ENCODE measurements at places on chromosomes 7 and 10.

GRCh38 chr10:63711867-63712716 is 190.9 kb downstream of the REEP3 start:
- DNase-seq, result no peak

- no peak for DNase-seq
Observed at GRCh38 chr10:132229096-132229495, 42.3 kb downstream of the DPYSL4 start.

GRCh38 chr7:7491044-7491443 is 44.6 kb downstream of the COL28A1 start:
- no peak for DNase-seq

GRCh38 chr10:11782793-11783557 is 40.2 kb upstream of the PROSER2 start:
- DNase-seq, result no peak

GRCh38 chr7:32591938-32592337 is 96.6 kb downstream of the AVL9 start:
- DNase-seq, result no peak

DNA sequence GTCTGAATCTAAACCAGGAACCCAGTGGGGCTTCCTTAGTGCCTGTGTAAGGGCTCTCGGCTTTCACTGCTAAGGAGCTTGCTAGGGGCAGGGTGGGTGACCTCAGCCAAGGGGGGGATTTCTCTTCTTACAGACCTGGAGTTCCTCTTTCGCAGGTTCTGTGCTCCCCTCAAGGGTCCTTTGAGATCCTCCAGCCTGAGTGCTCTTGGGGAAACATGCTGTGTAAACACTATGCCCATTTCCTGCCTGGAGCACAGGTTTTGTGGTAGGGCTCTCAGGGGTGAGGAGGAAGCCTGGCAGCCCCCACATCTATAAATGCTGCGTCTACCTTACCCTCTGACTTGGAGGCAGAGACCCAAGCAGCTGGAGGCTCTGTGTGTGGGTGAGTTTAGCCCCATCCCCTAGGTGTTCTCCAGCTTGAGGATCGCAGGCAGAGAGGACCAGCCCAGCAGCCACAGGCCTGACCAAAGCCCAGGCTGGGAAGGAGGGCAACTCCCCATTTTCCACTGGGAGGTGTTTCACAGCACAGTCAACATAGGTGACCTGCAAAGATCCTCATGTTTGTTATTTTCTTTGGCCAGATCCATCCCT is at the start of gene SFTPA1:
Gene SFTPA1, plus strand, starts transcription at position 339 of the 591 bp plus-strand sequence. CDS start 887 bp downstream, outside the sequence.
- no peak for DNase-seq

DNA sequence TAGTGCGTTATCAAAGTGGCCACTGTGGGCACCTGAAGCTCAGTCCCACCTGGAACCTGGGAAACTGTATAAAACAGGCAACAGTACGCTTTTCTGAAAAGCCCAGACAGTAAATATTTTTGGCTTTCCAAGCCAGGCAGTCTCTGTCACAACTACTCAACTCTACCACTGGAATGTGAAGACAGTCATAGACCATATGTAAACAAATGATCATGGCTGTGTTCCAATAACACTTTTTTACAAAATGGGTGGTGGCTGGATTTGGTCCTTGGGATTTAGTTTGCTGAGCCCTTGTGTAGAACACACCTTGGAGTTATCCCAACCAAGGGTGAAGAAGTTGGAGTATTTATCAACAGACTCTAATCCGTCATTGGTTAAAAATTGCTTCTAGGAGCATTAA is 259.9 kb downstream of the SKIDA1 start:
- no peak for DNase-seq

GRCh38 chr7:27777662-27778061 is 37.7 kb downstream of the TAX1BP1 start:
- DNase-seq, result no peak

DNA sequence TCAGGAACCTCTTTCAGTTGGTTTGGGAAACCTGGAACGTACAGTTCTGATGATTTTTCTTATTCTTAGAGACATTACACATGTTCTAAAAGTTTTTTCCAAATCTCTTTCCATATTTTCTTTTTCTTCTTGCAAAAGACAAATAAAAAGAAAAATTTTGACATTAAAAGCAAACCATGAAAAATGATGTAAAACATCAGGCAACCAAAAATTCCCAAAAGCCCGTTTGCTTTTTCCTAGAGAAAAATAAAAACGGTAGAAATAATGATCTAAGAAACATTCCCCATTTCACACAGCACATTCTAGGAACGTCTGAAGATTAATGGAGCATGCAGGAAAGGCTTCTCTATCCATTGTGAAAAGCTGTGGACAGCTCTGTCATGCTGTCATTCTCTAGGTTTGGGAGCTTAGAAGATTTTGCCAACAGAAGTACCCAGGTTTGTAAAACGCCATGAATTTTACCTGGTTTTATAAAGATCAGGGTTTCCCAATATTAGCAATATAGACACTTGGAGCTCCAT is 11.2 kb upstream of the PRTFDC1 start:
- no peak for DNase-seq

GRCh38 chr7:100352984-100353684 is 4.8 kb upstream of the PILRB start:
- no peak for DNase-seq

DNA sequence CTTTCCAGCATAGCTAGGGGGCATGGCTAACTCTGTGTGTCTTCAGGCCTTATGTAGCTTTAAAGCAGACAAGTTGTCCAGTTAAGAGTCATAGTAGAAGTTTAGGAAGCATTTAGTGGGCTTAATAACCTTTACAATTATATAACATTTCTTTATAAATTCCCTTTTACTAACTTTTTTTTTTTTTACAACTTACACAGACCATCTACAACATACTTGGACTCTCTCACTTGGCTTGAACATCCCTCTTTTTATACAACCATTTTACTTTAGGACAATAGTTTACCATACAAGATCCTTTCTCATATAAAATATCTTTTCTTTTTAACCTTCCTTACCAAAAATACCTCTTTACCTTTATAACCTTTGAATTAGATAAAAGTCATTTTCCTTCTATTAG is 26.3 kb downstream of the SP4 start:
- DNase-seq, result no peak

DNA sequence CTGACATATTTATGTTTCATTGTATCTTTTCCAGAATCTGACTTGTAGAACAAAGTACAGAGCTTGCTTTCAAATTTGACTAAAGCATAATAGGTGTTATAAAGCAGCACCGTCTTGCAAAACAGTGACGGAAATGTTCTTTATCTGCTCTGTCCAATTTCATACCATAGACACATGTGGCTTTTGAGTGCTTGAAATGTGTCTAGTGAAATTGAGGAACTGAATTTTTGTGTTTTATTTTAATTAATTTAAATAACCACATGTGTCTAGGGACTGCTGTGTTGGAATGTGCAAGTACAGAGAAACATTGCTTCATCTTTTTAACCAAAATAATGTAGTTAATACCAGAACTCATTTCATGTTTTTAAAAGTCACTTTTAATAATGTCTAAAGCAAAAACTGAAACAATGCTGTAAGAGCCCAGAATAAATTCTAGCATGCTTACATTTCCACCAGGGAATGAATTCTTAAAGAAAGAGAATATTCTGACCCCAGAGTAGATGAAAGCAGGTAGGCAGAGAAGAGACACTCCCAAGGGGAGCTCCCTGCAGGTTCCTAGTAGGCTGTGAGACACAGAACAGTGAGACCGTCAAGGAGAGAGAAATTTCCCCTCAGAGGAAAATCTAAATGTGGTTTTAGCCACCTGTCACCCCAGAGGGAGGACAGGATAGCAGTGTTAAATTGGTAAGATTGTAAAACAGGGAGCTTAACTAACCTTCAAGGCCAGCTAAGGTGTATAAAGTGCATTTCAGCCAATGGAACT is 175.3 kb upstream of the KMT2E start:
- no peak for DNase-seq

- no peak for DNase-seq
Observed at GRCh38 chr10:100569687-100570481, 34.1 kb downstream of the HIF1AN start.

All from effector CD4-positive, alpha-beta T cell (primary cell).